ENCODE measurements at places on chromosomes 5 and 9. TPM values are rescaled to one million over a fixed set of nuclear protein-coding genes. Genes with fewer than 3 reads are reported as not detected.

DNA sequence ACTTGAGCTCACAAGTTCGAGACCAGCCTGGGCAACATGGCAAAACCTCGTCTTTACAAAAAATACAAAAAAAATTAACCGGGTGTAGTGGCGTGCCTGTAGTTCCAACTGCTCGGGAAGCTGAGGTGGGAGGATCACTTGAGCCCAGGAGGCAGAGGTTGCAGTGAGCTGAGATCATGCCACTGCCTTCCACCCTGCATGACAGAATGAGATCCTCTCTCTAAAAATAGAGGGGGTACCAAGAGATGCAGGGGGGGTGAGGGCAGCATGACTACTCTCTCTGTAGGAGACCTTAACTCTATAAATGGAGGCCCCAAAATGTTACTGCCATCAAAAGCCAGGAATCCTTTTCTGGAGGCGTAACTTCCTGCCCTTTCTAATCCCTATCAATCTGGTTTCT, 243.9 kb downstream of the DOCK8 start:
- peaks cover 7% of the 10 kb centered on the region for H3K36me3 ChIP-seq
- H3K27me3 ChIP-seq, result no peaks in the 10 kb centered on the region
- H3K4me1 ChIP-seq, result peaks cover 9% of the 10 kb centered on the region

- no peak overlapping the region for H3K4me3 ChIP-seq
- no peaks in the 10 kb centered on the region for H3K4me1 ChIP-seq
- no peak for DNase-seq
- no peaks in the 10 kb centered on the region for H3K27me3 ChIP-seq
- H3K27ac ChIP-seq, result no peak overlapping the region
- peaks cover 14% of the 10 kb centered on the region for H3K36me3 ChIP-seq
Measured at GRCh38 chr5:138926688-138927448, 51.7 kb upstream of the LRRTM2 start.

- no peak for DNase-seq
- no peaks in the 10 kb centered on the region for H3K4me1 ChIP-seq
- H3K27ac ChIP-seq, result no peak overlapping the region
- no peaks in the 10 kb centered on the region for H3K36me3 ChIP-seq
- H3K27me3 ChIP-seq, result no peaks in the 10 kb centered on the region
Measured at GRCh38 chr9:10237584-10237983, 375.2 kb downstream of the PTPRD start.

- H3K27me3 ChIP-seq, result no peaks in the 10 kb centered on the region
- no peak overlapping the region for H3K4me3 ChIP-seq
- peak overlapping the region; percentile 71 for H3K27ac ChIP-seq
- H3K4me1 ChIP-seq, result peaks cover 45% of the 10 kb centered on the region
- peak; percentile 18 for DNase-seq
Measured at GRCh38 chr9:120846251-120846889, 3.6 kb upstream of the PSMD5 start.

ST8SIA4 gene
- 28.8 TPM for total RNA-seq

IFNB1 gene
- total RNA-seq, result not detected

Data from T-cell (primary cell).